ENCODE measurements at places on chromosomes 5 and 9. TPM values are rescaled to one million over a fixed set of nuclear protein-coding genes. Genes with fewer than 3 reads are reported as not detected.

Gene FOXD4L4
- total RNA-seq: not detected

DNA sequence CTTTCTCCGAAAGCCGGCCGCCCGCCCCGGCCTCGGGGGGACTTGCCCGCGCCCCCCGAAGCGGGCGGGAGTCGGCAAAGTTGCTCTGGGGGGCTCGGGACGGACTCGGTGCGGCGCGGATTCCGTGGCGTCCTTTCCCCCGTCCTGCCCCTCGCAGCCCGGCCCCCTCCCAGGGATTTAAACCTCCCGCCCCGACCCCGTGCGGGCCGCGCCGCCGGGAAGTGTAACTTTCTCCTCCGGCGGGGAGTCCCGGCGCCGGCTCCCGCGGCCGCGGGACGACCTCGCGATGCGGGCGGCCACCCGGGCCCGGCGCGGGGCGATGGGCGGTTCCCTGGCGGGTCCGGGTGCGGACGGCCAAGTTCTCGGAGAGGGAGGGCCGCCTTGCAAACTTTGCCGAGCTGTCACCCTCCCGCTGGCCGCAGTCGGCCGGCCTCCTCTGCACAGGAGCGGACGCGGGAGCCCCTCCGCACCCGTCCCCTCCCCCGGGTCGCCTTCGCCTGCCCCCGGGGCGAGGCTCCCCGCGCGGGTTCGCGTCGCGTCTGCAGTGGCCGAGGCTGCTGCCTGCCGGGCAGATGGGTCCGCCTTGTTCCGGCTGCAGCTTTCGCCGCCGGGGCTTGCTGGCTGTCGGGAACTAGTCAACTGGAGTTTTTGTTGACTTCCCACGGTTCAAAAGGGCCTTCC lies 732 bp downstream of the PBX3 start:
- peak; percentile 13 for DNase-seq

GRCh38 chr9:93308676-93309075 lies 124.7 kb downstream of the WNK2 start:
- no peak for DNase-seq

- DNase-seq: no peak
Observed at GRCh38 chr9:113616116-113616515, 152.6 kb downstream of the RGS3 start.

DNA sequence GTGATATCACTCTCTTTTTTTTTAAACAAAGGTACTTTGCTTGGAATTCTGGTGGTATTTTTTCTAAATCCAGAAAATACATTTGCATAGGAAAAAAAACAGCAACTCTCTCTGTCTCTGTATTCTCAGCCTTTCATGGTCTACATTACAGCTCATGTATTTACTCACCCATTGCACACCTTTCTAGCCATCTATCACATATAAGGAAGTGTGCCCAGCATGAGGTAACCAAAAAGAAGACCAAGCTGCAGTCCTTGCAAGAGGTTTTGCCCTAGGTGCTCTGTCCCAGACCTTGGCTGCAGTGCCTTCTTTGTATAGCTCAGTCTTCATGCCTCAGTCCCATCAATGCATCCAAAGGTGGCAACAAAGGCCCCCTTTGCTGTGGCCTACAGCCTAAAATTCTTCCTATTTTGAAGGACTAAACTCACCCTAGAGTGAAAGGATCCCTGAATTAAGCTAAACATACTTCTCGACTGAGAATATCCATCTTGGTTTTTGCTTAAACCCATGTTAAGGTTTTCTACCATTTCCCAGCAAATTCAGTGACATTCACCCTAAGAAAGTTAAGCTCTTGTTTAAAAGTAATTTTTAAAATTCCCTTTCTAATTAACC lies 446.4 kb downstream of the KIF4B start:
- DNase-seq: no peak

Gene PLAC8L1
- total RNA-seq: not detected

DNA sequence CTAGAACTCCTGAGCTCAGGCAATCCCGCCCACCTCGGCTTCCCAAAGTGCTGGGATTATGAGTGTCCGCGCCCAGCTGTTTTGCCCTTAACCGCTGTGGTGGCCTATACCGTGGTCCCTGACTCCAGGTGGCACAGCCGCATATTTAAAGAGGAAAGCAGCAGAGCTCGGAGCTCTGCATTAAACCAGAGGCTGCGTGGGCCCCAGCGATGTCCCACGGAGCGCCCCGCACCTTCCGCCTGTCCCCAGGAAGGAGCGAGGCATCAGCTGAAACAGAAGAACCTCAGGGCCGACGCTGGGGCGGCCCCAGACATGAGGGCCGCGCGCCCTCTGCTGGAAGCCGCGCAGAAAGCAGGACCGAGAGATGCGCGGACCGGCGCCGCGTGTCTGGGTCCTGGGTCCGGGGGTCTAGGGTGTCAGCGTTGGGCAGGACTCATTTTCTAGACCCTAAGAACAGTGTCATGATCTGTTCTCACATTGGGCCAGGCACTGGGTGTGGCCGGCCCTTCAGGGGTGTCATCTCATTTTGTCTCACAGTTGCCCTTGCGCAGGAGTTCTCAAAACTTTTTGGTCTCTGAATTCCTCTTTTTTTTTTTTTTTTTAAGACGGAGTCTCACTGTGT lies 37.7 kb downstream of the LAMC3 start:
- DNase-seq: peak; percentile 76

Gene PDLIM7
- total RNA-seq: 15.8 TPM

Gene CEP120
- total RNA-seq: 12.6 TPM

DNA sequence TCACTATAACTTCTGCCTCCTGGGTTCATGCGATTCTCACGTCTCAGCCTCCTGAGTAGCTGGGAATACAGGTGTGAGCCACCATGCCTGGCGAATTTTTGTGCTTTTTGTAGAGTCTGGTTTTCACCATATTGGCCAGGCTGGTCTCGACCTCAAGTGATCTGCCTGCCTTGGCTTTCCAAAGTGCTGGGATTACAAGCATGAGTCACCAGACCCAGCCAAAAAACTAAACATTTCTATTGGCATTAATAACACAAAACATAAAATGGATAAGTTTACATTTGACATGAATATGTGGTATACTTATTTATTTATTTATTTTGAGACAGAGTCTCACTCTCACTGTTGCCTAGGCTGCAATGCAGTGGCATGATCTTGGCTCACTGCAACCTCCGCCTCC lies 13.6 kb upstream of the REEP5 start:
- DNase-seq: no peak

- no peak for DNase-seq
Observed at GRCh38 chr5:16737209-16737608, 120.4 kb upstream of the RETREG1 start.

Gene OBP2A
- total RNA-seq: not detected

Gene SYK
- total RNA-seq: 0.74 TPM

DNA sequence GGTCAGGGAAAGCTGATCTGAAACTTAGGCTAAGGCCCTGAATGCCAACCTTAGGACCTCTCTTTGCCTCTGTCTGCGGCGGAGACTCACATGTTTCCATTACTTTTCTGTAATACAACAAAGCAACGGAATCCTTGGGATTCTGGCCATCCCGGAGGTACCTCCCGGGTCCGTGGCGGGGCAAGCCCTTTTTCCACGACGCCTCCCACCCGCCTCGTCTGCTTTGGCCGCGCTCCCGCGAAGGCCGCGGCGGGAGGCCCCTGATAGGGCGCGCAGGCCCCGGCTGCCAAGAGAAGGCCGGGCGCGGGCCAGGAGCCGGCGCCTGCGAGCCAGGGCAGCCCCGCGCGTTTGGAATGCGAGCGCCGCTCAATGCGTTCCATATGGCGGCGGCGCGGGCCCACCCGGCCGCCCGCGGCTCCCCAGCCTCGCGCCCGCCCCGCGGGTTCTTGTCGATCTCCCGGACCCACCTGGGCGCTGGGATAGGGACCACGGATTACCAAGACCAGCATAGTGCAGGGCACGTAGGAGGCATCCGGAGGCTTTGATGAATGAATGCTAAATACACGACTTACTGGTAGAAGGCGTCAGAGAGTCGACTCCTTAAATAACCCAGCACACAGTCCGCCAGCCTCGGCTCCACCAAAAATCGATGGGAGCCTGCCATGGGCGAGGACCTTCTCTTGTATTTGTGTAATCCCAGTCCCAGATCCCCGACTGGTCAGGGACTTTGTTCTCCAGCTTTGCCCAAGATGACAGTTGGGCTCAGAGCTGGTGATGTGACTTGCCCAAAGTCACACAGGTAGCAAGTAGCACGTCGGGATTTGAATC lies 17.5 kb upstream of the PHF19 start:
- DNase-seq: no peak

Gene FAT2
- total RNA-seq: 1.4 TPM

All from SK-MEL-5 (cell line).